Umbilical cord (tissue), 2 donors: ENCODE measurements at places on chromosomes 13 and 19. TPM values are rescaled to one million over a fixed set of nuclear protein-coding genes. Genes with fewer than 3 reads are reported as not detected.

DNA sequence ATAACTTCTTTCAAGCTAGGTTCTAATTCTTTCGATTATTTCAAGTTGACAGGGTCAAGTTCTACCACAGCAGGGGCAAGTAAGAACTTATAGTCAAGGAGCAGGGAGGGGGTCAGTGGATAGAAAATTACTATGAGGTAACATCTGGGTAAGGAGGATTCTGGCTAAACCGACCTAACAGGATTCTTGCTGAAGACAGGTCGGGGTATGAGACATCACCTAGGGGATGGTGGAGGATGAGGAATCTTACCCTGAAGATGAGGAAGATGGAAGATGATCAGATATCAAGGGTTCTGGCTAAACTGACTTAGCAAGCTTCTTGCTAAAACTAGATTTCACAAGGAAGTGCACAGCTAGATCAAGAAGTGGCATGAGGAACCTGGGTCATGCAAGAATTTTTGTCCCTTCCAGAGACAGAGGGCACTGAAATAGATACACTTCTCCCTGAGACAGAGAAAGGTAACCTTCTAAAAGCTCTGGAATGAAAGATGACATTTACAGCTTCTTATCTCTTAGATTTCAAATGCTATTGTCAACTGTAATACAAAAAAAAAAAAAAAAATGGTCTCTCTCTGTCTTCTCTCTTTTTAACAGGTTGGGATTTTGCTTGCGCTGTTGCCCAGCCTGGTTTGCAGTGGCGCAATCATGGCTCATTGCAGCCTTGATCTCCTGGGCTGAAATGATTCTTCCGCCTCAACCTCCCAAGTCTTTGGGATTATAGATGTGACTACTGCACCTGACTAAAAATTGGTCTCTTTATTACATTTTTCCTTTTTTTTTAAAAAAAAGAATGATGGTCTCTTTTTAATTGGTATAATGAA is 9.6 kb upstream of the METTL21C start:
- DNase-seq, result peak; percentile 76

DNA sequence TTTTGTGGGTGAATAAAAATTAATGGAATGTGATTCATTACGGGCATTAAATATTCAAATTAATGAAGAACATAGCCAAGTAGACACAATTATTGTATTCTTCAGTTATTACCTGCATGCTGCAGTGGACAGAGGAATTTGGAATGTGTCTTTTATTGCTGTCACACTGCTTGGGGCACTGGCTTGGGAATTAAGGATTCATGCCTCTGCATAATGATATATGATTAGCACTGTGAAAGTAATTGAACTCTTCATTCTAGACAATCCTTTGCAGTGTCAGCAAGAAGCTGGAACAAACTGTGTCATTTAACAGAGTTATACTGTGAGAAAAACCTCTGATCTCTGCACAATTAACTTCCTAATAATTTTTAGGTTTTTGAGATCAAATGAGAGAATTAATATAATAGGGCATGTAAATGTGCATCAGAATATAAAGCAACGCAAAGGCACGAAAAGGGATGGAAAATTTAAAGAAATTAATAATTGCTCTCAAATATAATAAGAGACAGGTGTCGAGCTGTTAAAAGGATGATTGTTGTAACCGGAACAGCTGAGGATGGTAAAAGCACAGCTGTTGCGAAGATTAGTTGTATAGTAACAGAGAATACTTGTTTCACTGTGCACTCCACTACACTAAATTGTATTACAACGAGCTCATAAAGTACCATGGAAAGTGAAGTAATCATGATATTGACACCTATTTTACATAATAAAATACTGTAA is 235.1 kb upstream of the MIR17HG start:
- no peak for DNase-seq

DNA sequence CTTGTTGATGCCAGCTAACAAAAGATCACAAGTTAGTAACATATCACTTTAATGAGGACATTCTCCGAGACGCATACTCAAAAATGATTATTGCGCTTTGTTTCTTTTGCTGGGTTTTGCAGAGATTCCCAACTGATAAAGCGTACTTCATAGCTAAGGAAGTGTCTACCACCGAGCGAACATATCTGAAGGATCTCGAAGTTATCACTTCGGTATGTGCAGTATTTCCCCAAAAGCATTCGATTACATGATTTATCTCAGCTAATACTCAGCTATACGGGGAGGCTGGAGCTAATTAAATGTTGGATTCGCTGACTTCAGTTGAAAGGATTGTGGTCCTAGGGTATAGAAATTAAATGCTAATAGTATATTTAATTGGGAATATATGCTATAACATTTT is 166.3 kb downstream of the STK24 start:
- DNase-seq, result no peak

GRCh38 chr19:7187605-7188339 is 106.4 kb downstream of the INSR start:
- DNase-seq, result no peak

GRCh38 chr19:42250666-42251531 is 4.0 kb downstream of the ERF start:
- peak; percentile 28 for DNase-seq

- no peak for DNase-seq
These were observed 3.6 kb downstream of the TMEM259 start for GRCh38 chr19:1017115-1017905.

GRCh38 chr13:68872338-68872737 is 1235.3 kb upstream of the ATXN8OS start:
- no peak for DNase-seq

- no peak for DNase-seq
These were observed 14.7 kb downstream of the CILP2 start for GRCh38 chr19:19552798-19553197.

GRCh38 chr19:1644070-1644469 is 8.3 kb downstream of the TCF3 start:
- no peak for DNase-seq

DNA sequence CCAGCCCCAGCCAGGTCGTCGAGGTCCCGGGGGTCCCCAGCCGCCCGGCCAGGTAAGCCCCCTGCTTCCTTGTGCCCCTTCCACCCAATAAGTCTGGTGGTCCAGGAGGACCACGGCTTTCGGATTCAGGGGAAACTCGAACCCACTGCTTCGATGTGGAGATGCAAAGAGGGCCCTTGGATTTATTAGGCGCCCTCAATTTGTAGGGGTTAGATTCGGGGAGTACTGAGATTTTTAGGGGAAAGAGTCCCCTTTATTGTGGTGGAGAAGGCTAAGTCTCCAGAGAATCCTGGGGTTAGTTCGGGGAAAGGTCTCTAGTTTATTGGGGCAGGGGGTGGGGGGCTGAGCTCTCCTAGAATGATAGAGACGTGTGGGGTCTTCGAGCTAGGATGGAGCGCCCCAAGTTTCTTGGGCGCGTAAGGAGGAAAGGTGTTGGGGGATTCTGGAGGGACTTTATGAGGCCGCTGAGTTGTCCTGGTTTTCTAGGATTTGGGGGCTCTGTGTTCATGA is 3.8 kb upstream of the LTBP4 start:
- no peak for DNase-seq

DNA sequence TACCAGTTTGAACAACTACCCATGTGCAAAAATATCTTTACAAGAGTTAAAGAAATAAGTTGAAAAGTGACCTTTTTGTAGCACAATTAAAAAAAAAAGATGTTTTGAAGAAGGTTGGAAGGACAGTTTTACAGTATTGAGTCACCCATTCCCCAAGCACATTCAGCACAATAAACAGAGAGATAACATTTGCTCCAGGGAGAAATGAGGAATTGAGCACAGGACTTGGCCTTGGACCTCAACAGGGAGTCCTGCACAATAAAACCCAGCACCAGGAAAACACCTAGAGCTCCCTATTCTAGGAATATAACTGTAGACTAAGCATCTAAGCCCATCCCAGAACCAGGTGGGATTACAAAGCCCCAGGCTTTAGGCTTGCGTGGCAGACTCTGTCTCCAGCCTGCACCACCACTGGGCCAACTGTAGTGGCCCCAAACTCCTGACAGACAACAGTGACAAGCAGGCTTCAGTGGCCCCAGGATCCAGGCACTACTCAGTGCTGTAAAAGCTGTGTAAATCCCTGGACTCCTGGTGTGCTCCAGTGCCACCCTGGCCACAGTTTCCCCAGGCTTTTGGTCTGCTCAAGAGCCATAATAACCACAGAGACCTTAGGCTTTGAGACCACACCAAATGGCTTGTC is 857.2 kb downstream of the SLITRK1 start:
- DNase-seq, result no peak

DNA sequence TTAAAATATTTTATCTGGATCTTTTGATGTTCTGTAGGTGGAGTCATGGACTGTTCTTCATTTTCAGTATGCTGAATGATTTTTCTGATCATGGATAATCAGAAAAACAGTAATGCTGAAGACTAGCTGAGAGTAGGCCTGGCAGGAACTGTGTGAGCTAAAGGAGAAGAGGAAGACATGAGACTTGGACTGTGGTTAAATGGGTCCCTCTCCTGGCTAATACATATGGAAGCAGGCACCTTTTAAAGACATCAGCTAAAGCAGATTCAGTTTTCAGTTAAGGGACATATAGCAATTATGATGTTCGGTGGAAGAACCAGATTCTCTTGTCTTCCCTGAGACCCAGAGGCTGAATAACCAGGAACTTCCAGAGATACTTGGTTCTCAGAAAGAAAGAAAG is 169.4 kb downstream of the OLFM4 start:
- DNase-seq, result peak; percentile 47

- no peak for DNase-seq
These were observed 26.2 kb downstream of the CSNK1G2 start for GRCh38 chr19:1967087-1967608.

GRCh38 chr13:66077132-66077689 is 1152.9 kb downstream of the PCDH9 start:
- DNase-seq, result no peak

- DNase-seq, result peak; percentile 87
These were observed 172.4 kb downstream of the LACC1 start for GRCh38 chr13:44051918-44052675.

Gene ALOX5AP
- 10.1 TPM for total RNA-seq

Gene FOXA3
- total RNA-seq, result not detected

Gene CATSPERD
- not detected for total RNA-seq
